Cerebellar nuclear complex (tissue), 1 donor: ENCODE measurements at places on chromosomes 2 and 18.
A peak's percentile ranks its signal among the peaks of the same experiment; 100 is the strongest.

DNA sequence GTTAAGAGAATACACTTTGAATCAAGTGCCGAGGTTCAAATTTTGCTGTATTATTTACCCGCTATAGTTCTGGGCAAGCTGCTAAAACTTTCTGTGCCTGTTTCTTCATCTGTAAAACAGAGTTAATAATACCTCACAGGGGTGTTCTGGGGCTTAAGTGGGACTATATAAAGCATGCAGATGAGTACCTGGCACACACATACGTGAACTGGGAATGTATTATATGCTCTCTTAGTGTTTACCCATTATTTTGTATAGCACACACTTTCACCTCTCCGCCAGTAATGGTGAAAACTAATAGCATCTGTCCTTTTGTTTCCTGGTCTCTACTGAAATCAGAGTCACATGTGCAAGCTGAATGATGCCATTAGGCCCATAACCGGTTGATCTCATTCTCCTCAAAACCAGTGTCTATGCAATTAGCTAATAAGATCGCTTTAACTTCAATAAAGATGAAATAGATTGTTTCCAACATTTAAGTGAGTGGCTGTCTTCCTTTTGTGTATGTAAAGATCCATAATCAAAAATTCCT, 3.8 kb upstream of the CDKL4 start:
- DNase-seq, result no peak

DNA sequence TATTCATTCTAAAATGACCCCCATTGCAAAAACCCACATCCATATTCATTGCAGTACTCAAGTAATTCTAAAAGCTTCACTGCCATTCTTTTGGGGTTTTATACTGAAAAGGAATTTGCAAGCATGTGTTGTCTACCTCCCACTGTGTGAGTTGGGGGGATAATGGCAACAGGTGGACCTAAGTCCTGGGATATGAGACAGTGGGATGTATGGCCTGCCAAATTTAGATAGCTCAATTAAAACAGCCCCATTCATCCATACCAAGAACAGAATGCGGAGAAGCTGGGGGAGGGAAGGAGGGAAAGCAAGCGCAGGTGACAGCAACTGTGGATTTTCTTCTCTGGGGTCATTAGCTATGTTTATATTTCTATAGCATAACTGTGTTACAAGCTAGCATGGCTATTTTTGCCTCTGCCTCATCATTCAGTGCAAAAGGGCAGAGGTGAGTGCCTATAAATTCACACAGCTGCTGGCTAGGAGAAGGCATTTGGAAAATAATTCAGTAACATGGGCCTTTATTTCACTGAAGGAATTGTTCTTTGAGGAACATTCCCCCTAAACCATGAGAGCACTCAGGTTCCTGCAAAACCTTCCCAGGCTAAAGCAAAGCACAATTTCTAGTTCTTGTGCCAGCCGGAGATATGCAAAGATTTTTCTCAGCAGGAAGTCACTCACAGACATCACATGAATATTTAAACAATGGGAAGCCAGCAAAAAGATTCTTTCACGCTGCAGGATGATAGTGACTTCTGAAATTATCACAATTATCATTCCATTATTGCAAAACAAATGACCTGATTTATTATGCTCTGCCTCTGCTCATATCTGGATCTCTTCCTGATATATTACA, 393.9 kb upstream of the ACVR2A start:
- no peak for DNase-seq

- no peak for DNase-seq
Observed at GRCh38 chr2:164773091-164773490, 68.5 kb downstream of the COBLL1 start.

DNA sequence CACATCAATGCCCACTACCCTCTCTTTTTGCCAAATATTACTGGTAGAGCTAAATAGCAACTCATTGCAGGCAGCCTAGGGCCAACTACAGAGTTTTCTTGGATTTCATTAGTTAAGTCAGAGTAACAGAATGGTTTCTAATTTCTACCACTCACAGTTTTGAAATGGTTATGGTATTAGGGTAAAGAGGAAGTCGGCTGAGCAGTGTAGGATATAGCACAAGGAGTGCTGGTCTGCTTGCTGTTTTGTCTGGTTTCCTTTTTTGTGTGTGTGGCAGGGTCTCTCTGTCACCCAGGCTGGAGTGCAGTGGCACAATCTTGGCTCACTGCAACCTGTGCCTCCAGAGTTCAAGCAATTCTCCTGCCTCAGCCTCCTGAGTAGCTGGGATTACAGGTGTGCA, 289.2 kb upstream of the CCDC68 start:
- DNase-seq, result no peak

DNA sequence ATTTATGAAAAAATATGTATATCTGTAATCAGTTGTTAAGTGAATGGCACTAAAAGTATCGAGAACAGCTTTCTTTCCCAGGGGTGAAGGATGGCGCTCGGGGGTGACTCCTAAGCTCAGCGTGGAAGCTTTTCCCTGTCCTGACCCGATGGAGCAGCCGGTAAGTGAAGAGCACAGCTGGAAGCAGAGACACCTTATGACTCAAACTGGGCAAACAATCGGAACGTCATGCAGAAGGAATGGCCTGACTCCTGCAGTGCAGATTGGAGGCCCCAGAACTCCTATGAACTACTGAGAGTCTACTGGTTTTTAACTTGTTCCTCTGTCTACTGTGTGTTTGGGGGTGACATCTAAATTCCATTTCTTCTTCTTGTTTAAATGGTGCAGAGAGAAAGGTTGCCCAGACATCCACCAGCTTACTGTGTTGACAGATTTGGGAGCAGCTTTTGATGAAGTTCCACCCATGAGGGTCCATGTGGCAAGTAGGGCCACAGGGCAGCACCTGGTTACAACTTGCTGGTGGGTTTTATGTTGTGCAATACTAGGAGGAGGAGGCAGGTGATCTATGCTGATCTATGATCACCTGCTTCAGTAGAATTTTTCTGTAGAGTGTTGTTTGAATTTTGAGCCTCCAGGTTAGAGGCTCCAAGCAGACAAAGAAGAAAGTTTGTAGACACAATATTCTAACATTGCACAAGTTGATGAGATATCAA, 52.8 kb upstream of the TMEM182 start:
- no peak for DNase-seq

- DNase-seq, result no peak
Observed at GRCh38 chr2:85485815-85486214, 53.2 kb upstream of the MAT2A start.

DNA sequence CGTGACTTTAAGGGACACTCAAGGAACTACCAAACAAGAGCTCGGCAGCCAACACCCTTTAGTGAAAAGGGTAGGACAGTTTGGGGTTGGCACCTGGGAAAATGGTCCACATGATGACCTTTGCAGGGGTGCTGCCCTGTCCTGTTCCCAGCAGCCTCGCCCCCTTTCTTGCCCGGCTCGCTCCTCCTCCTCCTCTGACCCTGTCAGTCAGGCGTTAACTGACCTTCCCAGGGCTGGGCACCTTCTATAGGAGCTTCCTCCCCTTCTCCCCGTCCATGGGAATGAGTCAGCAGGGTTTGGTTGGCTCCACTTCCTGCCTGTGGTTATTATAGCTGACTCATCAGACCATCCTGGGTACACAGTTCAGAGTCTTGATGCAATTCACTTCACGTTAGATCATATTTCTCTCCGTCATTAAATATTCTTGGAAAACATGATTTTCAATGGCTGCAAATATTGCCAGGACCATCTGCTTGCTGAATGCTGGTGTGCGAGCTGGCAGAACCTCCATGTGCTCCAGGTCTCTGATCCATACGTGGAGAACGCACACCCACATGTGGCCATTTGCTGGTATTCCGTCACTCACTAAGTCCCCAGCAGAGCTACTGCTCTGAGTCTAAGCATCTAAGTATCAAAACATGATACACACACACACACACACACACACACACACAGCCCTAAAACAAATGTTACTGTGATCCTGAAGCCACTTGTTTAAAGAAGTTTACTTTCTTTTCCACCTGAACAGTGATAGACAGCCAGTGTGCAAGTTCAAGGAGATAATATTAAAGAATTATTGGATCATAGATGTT, 185.0 kb downstream of the ANAPC1 start:
- no peak for DNase-seq

DNA sequence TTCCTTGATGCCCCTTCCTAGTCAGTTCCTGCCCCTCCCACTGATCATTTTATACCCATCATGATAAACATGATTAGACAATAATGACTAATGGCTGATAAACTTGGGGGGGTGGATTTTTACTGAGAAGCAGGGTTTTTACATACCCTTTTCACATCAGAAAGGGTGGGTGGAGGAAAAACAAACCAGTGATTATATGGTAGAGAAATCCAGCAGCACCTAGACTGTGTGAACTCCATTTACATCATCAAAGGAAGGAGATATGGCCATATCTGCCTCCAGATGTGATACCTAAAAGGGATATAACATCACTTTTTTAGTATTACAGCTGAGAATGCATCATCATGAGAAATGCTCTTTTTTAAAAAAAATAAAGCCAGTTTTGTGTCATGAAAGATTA, 89.9 kb downstream of the ANKRD12 start:
- no peak for DNase-seq

DNA sequence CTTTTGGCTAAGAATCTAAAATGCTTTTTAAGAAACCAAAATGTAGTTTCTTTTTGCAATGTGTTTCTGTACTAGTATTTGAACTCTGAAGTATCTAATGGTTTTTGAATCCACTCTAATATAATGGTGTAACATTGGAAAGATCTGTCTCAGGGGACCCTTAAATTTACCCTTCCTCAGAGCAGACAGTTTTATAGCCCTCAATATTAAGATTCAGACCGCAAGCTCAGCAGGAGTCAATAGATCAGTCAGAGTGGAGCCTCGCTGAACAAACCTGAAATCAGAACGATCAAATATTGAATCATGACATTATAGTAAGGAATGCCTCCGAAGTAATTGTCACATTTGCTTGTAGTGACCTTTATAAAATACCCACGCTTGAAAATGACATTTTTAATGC, 18.3 kb downstream of the SGPP2 start:
- DNase-seq, result no peak

GRCh38 chr18:57586251-57587049, at the start of gene FECH:
Gene FECH, minus strand, starts transcription at chr18:57586702. Its CDS starts 82 bp downstream, at chr18:57586620.
- DNase-seq, result peak; percentile 25

DNA sequence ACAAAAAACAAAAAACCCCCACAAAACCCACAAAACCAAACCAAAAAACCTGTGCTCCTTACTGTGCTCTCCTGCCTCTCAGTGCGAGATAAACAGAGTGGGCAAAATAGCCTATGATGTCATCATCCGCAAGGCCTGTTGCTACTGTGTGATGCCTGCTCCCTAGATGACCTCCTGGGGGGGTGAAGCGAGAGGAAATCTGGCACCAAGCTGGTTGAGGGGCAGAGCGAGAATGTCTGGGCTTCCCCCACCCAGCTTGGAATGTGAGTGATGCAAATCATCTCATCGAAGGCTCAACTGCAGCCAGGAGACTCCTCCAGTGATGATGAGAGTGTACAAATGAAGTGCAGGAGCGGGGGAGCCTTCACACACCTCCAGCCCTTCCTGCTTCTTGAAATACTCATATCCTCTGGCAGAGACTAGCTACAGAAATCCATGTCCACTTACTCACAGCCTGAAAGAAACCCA, 57.7 kb upstream of the MAP4K3 start:
- DNase-seq, result no peak

DNA sequence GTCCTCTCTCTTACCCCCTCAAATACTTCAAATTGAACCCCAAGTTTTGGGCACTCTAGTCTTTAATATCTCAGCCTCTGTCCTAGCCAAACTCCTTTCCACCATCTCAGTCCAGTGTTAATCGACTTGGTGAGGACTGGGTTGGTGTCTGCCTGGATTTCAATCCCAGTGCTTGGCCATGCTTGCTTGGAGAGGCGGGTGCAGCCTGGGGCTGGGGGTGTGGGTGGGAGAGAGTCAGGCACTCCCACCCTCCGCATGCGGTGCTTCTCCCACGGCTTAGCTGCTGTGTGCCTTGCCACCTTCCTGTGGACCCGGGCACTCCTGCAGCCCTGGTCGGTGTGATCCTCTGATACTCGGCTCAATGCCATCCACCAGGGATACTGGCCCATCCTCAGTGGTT, 220.8 kb upstream of the HDAC4 start:
- DNase-seq, result no peak

GRCh38 chr2:206442833-206443734, at the start of gene ADAM23:
Gene ADAM23, plus strand, starts transcription at chr2:206443532. Its CDS starts 335 bp downstream, at chr2:206443867.
- no peak for DNase-seq

- no peak for DNase-seq
Observed at GRCh38 chr18:13480571-13481255, 245.6 kb downstream of the FAM210A start.

DNA sequence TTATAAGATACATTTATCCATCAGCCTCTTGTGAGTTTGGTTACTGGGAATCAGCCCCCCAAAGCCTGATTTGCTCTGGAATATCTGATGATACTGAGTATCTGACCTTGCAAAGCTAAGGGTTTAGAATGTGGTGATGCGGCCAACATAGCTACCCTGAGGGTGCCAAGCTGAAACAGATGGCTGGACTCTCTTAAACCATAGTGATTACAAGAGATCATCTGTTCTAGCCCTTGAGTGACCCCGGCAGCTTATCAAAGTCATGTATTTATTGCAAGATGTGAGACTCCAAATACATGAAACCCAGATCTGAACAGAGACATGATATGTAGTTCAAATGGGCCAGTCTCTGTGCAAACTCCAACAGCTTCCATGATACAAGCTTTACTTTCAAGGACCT, 78.2 kb upstream of the CABLES1 start:
- no peak for DNase-seq

DNA sequence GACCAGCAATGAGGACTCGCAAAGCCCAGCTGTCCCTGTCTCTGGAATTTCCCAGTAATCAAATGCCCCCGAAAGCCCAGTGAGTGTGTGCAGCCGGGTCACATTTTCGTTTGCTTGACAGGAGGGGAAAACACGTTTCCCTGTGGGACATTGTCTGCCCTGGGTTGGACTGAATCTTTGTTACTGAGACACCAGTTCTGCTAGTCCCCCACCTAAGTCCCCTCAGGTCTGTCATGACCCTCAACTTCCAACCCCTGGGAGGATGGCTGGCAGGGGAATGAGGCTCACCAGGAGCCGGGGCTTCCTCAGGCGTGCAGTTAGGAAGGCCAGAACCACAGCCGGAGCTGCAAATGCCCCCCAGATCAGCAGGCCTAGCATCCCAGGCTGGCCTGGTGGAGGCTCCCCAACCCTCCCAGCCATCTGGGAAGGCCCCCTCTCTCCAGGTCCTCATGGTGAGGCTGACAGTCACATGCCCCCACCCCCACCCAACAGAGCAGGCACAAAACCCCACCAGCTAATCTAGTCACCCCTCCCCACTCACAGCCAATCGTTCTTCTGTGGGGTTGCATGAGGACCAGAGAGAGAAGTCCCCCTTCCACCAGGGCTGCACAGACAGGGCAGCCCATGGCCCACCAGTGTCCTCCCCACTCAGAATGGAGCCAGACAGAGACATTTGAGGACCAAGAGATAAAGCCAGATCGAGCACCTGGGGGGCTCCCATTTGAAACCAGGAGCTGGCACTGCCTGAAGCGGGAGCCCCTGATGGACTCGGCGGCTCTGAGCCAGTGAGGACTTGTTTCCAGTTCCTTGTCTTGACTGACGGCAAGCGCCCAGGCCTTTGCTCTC, 33.6 kb downstream of the CYP26B1 start:
- DNase-seq, result no peak
